Stimulated activated CD4-positive, alpha-beta T cell treated with anti-CD3 and anti-CD28 coated beads, Interleukin-2, amount 100 ng/mL, for 48 hours (primary cell): ENCODE measurements at places on chromosomes 16 and 17.

- peak; percentile 28 for DNase-seq
Observed at GRCh38 chr17:76772842-76773525, 35.1 kb downstream of the MFSD11 start.

GRCh38 chr17:33940769-33941370 lies 314.2 kb upstream of the CCL2 start:
- DNase-seq: no peak

DNA sequence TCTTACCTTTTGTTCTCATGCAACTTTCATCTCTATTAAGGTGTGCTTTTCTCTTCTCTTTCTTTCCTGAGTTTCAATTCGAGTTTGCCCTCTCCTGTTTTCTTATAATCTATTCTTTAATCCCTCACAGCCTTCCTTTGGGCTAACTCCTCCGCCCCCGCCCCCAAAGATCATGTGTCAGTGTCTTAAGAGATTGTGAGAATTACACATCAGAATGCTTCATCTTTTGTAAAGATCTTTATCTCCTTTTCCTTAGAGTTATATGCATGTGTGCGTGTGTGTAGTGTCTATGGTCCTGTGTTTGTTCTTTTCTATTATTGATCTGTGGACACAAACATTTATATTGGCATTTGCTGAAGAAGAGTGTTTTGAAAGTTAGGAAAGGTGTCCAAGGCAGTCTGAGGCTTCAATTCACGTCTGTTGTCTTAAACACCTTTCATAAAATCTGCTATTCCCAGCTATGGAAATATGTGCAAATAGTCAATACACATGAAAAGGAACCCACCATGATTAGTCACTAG lies 6.1 kb upstream of the ALDH3A2 start:
- no peak for DNase-seq

DNA sequence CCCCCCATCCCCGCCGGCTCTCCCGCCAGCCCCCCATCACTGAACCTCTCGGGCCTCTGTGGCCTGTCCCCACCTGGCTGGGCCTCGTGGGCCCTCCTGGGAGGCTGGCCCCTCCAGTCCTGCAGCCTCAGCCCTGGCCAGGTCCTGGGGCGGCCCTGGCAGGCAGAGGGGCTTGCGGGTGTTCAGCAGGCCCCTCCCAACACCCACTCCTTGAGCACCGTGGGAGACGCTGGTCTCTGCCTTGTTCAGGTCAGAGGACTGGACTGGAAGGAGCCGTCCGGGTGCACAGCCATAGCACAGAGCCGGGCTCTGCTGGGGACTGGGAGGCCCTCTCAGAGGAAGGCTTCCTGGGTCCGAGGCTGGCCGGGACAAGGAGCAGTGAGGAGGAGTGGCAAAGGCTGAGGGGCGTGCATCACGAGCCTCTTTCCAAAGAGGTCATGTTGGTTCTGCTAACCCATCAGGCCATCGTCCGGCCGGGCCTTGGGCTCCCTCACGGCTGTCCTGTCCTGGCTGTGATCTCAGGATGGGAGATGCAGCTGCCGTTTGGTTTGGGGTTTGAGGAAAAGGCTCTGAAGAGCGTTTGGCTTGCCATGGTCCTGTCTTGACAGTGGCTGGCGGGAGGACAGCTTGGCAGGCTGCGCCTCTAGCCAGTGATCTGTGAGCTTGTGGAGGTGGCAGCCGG lies 6.3 kb upstream of the PABPN1L start:
- no peak for DNase-seq

DNA sequence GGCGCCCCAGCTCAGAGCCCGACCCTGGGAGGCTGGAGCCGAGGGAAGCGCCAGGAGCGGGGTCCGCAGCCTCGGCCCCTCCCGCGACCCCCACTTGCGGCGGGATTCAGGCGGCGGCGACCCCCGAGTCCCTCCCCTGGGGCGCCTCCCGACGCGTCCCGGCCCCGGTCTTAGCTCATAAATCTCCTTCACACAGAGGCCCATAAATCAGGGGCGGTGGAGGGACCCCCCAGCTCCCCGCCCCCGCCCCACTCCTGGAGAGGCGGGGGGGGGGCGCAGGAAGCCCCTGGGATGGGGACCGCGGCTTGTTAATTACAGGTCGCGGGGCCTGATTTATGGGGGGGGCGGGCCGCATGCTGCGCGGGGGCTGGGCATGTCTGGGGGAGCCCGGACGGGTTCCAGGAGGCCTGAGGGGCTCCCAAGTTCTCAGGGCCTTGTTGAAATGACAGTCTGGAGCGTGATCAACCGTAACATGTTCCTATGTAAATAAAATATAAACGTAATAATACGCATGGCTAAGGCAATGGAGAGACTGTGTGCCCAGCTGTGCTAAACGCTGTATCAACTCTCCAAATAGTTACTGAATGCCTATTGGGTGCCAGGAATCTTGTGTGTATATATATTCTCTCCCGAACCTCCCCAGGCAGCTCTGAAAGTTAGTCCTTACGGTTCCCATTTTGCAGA lies 10.0 kb upstream of the BHLHA9 start:
- DNase-seq: no peak

DNA sequence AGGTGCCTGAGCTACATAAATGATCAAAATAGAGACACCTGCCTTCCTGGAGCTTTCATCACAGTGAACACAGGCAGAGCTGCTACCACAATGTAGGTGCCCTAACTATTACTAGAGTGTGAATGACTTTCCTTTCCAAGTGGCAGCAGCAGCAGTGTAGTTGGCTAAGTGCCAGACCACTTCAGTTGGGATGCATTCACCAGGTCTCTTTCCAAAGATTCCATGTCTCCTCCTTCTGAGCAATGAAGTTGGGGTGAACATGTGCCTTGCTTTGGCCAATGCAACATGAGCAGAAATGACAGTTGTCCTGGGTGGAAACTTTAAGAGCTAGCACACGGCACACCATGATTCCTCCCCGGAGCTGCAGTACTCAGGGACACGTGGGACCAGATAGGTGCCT lies 23.3 kb upstream of the CACNG4 start:
- DNase-seq: no peak

- DNase-seq: no peak
Observed at GRCh38 chr16:30375864-30376263, 1.3 kb downstream of the MYL11 start.

- DNase-seq: no peak
Observed at GRCh38 chr17:39679521-39680192, 8.2 kb downstream of the PGAP3 start.

- no peak for DNase-seq
Observed at GRCh38 chr17:48439875-48440505, 10.0 kb upstream of the SKAP1 start.

DNA sequence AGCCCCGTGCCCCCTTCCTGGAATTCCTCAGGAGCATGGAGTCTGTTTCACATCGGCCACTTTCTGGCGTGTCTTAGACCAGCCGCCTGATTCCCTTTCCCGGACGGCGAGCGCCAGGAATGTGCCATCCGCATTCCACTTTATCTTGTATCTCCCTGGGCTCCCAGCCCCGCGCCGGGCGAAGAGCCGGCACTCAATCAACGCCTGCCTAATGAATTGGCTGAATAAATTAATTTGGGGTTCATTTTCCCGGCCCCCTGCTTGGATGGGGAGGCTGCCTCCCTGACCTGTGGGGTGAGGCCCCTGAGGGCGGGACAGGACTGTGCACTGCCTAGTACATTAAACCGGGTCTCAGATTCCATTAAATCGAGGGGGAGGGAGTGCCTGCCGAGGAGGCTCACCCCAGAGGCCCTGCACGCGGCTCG lies 282.3 kb upstream of the TNRC6C start:
- DNase-seq: no peak

GRCh38 chr17:8841844-8842243 lies 25.6 kb downstream of the PIK3R6 start:
- no peak for DNase-seq

DNA sequence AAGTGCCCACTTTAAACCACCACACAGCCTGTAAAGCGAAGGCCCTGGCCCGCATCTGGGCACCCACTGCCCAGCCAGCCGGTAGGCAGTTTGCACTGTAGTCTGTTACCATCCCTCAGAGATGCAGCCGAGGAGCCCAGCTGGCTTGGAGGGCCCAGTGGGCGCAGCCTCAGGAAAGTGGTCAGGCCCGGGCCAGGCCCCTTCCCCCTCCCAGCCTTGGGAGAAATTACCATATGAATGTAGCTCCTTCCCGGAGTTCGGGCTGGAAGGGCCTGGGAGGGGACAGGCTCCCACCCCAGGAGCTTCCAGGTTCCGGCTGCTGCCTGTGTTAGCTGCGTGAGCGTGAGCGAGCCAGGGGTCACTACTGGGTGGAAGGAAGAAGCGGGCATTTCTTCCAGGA lies 325.4 kb downstream of the SEC14L1 start:
- DNase-seq: no peak

DNA sequence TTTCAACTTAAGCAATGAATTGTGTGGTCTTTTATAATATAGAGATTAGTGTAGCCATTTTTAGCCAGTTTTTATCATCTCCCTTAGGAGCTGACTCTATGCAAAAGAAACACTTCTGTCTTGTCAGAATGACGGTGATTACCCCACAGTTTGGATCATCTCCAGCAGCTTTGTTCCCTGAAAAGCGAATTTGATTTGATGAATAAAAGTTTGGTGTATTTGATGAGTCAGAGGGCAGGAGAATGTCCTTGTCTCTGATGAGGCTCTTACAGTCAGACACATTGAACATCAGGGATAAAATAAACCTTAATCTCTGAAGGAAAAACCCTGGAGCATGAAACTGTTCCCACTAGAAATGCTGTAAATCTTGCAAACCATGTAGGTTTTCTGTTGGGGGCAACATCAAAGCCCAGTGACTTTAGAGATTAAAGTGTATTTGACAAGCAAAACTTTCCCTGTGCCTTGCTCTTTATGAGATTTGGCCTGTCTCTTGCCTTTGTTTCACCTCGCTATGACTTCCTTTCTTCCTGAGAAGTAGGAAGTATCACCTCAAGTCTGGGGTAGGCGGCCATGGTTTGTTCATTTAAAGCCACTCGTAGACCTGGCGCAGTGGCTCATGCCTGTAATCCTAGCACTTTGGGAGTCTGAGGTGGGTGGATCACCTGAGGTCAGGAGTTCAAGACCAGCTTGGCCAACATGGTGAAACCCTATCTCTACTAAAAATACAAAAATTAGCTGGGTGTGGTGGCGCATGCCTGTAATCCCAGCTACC lies 209.3 kb downstream of the FTO start:
- no peak for DNase-seq

DNA sequence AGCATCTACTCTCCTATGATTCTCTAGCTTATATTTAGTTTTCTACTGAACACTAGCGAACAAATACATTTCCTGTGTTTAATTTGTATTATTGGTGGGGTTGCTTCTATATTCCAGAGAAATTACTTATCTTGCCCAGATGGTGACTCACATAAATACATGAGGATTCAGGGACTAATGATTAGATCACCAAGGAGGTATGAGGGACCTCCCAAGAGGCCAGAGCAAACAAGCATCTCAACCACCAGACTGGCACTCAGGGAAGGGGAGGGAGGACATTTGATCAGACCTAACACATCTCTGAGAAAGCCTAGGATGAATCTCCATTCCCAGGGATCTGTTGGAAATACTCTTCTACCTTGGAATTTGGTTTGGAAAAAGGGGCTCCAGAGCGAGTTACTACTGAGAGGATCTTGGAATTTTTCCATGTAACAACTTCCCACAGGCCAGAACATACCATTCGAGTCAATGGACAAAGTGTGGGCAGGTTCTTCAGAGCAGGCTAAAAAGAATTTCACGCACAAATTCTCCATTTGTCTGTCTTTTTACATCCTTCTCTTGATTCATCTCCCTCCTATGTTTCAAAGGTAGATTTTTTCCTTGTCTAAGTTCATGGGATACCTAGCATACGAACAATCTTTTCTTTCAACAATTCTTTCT lies 262.6 kb upstream of the MYOCD start:
- DNase-seq: no peak

DNA sequence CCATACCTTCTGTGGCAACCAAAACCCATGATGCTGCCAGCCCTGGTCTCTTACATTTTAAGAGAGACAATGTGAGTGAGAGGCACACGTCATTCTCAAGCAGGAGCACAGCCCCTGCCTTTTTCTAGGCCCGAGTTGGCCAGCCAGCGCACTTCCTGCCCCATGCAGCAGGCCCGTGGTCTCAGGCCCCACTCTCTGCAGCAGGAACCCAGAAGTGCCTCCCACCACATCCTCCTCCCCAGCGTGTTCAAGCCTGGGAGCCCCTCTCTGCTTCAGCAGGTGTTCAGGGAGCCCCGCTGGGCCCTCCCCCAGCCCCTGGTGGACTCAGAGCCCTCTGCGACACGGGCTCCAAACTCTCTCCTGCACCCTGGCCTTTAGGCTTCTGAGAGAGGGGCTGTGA lies 30.5 kb downstream of the ITGAE start:
- no peak for DNase-seq

DNA sequence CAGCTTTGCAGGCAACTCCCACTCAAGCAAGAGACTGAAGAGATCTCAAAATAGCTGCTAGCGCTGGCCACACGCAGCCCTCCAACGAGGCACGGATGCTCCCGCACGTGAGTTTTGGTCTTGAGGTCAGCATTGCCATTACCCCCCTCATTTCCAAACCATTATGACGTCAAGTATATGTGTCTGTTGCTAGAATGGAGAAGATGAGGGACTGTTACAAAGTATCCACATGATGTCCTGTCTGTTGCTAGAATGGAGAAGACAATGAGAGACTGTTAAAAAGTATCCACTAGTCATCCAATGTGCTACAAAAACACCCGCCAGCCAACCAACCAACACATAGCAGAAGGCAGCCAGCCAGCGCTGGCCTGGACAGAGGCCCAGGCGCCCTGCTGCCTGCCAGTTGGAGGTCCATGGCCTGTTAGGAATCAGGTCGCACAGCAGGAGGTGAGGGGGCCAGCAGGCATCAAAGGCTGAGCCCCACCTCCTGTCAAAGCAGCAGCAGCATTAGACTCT lies 24.8 kb downstream of the KLHDC4 start:
- DNase-seq: no peak

DNA sequence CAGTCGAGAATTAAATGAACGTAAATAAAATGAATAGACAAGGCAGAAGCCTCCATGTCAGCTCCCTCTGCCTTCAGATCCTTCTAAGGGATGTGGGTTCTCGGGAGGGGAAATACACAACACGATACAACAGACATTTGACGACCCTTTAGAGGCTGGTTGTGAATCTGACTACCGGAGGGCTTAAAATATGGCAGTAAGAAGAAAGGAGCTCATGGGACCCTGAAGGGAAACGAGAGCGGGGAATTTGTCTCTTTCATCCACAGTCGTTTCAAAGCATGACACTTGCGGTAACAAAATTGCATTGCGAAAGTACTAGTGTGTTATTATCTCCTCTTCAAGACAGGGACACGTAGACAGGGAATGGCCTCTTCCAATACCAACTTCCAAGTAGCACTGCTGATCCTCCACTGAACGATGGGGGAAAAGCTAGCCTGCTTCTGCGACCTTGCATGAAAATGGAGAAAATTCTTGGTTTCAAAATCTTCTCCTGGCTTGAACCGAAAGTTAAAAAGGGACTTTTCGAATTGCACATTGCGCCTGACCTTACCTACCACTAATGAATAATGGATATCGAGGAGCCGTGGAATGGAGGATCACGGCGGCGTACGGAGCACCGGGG lies 1.2 kb upstream of the TNRC6C start:
- peak; percentile 3 for DNase-seq

- no peak for DNase-seq
Observed at GRCh38 chr16:58286280-58286679, 8.5 kb downstream of the PRSS54 start.
